ENCODE measurements at places on chromosomes 2 and 18. TPM values are rescaled to one million over a fixed set of nuclear protein-coding genes. Genes with fewer than 3 reads are reported as not detected.

The MALL gene
- total RNA-seq = 42.0 TPM

The LRP1B gene
- not detected for total RNA-seq

The DSC3 gene
- total RNA-seq = not detected

The TEX44 gene
- total RNA-seq = not detected

The CCDC141 gene
- not detected for total RNA-seq

The CFC1 gene
- not detected for total RNA-seq

The FTCDNL1 gene
- 0.25 TPM for total RNA-seq

The ANKRD30BL gene
- not detected for total RNA-seq

The C18orf54 gene
- total RNA-seq = 8.5 TPM

The GPR17 gene
- not detected for total RNA-seq

The EHD3 gene
- total RNA-seq = 9.8 TPM

The EFEMP1 gene
- 128 TPM for total RNA-seq

The CHST10 gene
- total RNA-seq = 13.7 TPM

The C2orf78 gene
- total RNA-seq = not detected

The ATG4B gene
- 46.1 TPM for total RNA-seq

The PLA2R1 gene
- 1.8 TPM for total RNA-seq

The COL4A4 gene
- 0.89 TPM for total RNA-seq

The SLC9A2 gene
- total RNA-seq = 0.05 TPM

The COLEC12 gene
- 39.2 TPM for total RNA-seq

The PECR gene
- total RNA-seq = 9.0 TPM

The BCL11A gene
- not detected for total RNA-seq

The C2orf66 gene
- not detected for total RNA-seq

The SH3RF3 gene
- 1.9 TPM for total RNA-seq

The ANKAR gene
- 2.2 TPM for total RNA-seq

The EVA1A gene
- total RNA-seq = 122 TPM

The SAG gene
- not detected for total RNA-seq

The BOLL gene
- total RNA-seq = not detected

The RGPD4 gene
- total RNA-seq = not detected

The CNDP1 gene
- total RNA-seq = not detected
